ENCODE measurements at places on chromosomes 12 and 14.

- DNase-seq = no peak
These were observed 958 bp downstream of the RTN1 start for GRCh38 chr14:59869381-59870255.

GRCh38 chr12:5586201-5586600, 154.3 kb downstream of the NTF3 start:
- DNase-seq = peak; percentile 24

DNA sequence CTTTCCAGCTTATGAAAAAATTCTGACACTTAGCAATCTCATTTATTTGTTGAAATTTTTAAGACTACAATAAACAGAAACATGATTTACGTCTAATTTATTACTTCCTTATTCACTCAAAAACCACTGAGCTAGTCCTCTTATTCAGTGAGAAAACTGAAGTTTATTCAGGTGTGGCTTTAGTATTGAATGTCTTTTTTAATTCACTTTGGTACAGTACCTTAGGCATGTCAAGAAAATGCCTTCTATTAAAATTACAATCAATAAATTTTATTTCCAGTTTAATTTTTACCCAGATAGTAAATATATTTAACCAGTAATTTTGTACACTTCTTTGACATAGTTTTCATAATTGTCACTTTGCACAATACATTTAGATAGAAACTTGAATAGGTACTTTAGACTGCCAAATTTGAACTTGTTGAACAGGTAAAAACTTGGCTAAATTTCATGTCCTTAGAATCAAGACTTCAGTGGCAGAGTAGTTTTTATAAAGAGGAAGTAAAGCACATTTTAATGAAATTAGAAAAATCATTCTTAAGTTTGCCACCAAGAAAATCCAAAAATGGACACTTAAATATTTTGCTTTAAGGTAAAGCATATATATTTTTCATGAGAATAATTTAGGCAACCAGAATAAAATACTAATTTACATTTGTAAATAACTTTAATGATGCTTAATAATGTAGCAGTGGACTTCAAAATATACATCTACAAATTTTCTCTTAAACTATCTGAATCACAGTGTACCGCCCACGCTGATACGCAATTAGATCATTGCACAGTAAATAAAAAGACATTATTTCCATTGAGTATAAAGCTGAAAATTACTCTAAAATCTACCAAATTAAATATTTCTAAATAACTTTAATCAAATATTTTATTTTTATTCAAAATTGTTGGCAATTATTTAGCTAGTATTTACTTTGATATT, 159.1 kb downstream of the RASSF9 start:
- no peak for DNase-seq

- DNase-seq = peak; percentile 30
These were observed 4.2 kb downstream of the GSG1 start for GRCh38 chr12:13099066-13099843.

- no peak for DNase-seq
These were observed at the start of gene OR5AU1 for GRCh38 chr14:21155963-21156362. OR5AU1 (minus strand) TSS chr14:21156063; CDS start chr14:21155872, 191 bp downstream.

- DNase-seq = no peak
These were observed 2.3 kb downstream of the HMGA2 start for GRCh38 chr12:65826353-65827171.

- no peak for DNase-seq
These were observed 94.0 kb downstream of the C12orf50 start for GRCh38 chr12:87935216-87935615.

- peak; percentile 18 for DNase-seq
These were observed 13.3 kb downstream of the SLC25A29 start for GRCh38 chr14:100292776-100293461.

DNA sequence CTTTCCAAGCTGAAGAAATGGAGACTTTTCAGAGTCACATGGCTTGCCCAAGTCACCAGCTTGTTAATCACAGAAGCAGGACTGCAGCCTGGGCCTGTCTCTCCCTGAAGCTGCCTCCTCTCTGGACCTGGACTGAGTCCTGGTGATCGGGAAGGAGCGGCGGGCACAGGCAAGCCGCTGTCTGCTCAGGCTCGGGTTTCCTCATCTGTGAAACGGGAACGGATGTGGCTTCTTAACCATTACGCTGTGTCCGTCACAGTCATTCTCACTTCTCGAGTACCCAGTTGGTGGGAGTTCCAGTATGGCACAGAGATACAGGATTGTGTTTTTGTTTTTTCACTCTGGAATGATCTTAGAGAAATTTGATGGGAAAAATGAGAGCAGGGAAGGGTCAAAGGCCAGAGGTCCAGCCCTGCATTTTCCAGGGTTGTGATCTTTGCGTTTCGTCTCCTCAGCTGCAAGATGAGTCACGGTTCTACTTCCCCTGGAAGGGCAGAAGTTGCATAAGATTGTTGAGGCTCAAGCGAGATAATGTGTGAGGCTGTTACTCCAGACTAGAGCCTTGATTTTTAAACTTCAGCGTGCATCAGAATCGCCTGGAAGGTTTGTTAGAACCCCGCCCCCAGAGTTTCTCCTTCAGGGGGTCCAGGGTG, 7.6 kb upstream of the LRTM2 start:
- DNase-seq = peak; percentile 34

GRCh38 chr12:109625131-109625559, 51.6 kb downstream of the MVK start:
- DNase-seq = no peak

- DNase-seq = no peak
These were observed at the start of gene AKT1 for GRCh38 chr14:104794993-104795780. AKT1 (minus strand) TSS chr14:104795748; CDS start chr14:104792643, 3,105 bp downstream.

DNA sequence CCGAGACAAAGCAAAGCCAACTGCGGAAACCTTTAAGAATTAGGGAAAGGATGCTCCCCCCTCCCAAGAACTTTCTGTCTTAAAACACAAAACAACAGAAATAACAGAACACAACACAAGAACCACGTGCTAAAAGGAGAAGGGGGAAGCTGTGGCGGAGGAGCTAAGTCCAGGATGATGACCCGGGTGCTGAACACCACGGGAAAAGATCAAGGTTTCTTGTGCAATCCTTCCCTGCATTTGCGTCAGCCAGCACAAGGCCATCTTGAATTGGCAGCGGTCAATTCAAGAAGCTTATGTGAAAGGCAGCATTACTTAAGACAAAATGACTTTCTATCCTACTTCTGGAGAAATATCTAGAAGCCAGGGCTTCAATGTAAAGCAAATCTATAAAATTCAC, 11.0 kb upstream of the CREBL2 start:
- no peak for DNase-seq

DNA sequence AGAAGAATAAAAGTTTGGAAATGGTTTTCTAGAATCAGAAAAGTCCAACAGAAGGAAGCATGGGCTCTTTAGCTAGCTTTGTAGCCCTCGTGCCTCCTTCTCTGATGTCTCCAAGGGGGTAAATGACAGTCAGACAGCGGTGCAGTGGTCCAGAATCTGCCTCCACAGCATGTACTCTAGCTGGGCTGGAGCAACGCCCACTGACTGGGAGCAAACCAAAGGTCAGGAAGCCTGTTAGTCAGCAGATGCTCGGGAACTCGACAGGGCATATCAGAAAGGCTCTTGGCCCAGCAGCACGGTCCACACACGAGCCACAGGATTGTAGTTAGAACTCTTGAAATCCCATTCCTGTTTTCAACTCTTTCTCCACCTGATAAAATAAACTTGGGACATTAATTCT, 164.3 kb downstream of the GRIN2B start:
- DNase-seq = no peak

DNA sequence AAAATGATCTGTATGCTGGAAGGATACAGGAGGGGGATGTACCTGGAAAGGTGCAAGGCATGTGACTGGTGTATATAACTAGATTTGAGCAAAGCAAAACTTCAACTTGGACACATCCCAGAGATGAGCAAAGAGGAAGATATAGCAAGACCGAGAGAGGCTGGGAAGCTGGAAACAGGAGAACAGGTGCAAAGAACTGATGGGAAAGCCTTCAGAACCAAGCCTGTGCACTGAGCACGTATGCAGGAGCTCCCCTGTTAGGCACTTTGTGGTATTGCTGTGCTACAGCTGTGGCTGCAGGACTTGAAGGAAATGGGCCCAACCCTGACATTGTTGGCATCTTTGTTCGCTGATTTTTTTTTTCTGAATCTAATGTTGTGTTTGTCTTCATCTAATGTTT, 120.7 kb upstream of the PWP1 start:
- DNase-seq = peak; percentile 12

- DNase-seq = no peak
These were observed 97.6 kb downstream of the GARIN6 start for GRCh38 chr12:99745121-99745520.

- DNase-seq = peak; percentile 77
These were observed 1.1 kb downstream of the PHLDA1 start for GRCh38 chr12:76030341-76031080.

GRCh38 chr12:43109631-43110345, 442.2 kb downstream of the ADAMTS20 start:
- no peak for DNase-seq

DNA sequence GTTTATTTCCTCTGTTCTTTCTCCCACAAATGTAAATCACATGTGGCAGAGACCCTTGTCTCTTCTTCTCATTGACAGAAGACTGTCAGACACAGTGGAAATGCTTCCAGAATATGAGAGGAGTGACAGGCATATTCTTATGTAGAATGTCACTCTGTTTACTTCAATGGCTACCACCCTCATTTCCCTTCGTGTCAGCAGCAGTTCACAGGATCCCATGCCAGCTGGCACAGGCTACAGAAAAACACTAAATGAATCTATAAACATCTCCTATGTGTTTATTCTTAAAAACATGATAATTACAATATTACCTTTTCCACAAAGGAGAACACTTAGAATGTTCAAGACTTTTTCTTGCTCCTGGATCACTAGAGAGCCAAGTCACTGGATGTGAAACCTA, 183.8 kb upstream of the CNTN1 start:
- DNase-seq = no peak

DNA sequence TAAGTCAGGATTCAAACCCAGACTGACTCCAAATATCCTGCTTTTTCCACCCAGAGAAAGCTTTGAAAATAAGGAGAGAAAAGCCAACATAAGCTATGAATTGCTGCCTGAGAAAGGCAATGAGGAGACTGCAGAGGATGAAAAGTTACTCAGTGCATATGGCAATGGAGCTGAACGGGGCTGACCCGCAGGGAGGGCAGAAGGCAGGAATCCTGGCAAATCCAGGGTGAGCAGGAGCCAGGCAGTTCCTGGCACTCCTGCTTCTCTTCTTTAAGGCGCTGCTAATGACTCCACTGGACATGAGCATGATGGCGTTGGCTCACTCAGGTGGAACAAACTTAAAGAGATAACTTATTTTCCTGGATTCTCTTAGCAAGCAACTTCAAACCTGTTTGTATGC, 95.2 kb upstream of the TMCC3 start:
- DNase-seq = no peak

DNA sequence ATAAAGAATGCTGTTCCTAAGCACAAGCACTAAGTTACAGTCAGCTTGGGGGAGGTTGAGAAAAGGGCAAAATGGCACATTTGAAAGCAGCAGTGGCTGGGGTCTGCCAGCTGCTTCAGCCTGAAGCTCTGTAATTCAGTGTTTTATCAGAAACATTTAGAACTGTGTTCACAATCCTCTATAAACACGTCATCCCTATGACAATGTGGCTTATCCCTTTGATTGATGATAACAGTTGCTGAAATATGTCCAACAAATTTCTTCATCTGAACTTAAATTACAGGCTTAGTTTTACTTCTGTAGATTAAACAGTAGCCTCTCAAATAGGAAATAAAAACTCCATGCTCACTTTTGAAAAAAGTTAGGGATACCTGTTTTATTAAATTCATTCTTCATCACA, 108.8 kb downstream of the VEZT start:
- DNase-seq = no peak

DNA sequence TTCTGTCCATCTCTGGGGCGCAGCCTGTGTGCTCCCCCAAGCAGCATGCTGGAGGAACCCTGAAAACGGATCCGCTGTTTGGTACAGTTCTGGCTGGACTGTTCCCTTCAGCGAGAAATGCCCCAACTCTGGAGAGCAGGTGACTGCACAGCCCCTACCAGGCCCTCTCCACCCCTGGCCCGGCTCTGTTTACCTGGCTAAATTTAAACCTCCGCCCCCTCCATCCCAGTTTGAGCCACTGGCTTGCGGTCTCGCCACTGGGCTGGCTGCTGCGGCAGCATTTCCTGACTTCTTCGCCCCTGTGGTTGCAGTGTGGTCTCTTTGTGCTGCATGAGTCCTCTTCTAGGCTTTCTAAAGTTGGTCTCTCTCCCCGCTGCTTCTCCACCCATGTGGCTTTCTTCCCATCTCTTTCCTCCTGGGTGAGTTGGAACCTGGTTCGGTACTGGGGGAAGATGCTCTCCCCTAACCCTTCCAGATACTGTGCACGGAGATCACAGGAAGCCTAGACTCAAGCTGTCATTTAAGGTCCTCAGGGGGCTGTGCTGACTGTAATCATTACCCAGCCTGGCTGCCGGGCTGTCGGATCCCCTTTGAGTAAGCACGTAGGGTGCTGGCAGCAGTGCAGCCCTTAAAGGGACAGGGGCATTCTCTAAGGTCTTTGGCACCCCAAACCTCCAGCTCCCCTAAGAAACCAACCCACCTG, 60.6 kb downstream of the FBXL14 start:
- DNase-seq = peak; percentile 41

DNA sequence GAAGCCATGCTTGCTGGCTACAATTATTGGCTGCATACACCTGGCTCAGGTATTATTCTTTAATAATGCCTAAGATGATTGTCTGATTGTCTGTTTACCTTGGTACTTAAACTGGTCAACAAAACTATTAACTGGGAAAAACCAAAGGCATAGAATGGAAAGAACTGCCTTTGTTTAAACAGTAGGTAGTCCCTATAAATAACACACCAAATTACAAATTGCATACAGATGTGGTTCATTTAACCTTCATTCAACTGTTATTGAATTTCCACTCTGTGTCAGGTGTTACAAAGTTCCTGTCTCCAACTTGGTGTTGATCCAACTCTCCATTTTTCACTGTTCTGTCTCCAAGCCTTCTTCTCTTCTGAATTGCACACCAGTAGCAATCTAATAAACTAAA, 79.8 kb upstream of the FSCB start:
- DNase-seq = no peak
